ENCODE measurements at places on chromosomes 11 and 22.

GRCh38 chr11:84795698-84796097, 831.4 kb downstream of the DLG2 start:
- no peak for DNase-seq

GRCh38 chr22:44284711-44285110, 28.0 kb downstream of the SHISAL1 start:
- no peak for DNase-seq

DNA sequence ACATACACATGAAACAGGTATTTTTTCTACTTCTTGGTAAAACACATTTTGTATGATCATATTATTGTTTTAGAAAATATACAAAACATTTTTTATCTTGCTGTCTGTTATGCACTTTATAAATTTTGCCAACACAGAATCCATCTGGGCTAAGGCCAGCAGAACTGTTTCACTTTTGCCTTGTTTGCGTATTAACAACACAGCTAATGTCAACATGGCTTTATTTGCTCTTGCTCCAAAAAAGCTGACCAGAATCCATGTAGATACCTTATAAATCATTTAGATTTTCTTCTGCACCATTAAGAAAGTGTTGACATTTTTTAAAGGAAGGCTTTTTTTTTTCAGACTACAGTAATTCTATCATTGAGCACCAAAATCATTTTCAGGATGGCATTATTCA, 58.1 kb upstream of the PGR start:
- no peak for DNase-seq

- no peak for DNase-seq
Measured at GRCh38 chr11:342328-342727, 21.7 kb upstream of the IFITM3 start.

DNA sequence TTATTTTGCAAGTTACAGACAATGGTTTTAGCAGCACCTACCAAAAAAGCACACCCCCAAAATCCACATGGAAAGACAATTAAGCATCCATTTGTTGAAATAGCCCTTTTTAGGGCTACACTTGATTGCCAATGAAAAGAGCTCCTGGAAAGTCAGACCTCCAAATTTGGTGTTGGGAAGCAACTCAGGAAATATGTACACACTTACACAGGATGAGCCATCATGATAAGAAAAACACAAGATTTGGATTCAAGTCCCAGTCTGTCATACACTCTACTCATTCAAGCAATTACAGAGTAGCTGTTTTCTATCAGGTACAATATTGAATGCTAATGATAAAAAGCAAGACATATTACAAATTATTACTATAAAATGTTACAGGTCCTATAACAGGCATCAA, 31.5 kb downstream of the FAM168A start:
- no peak for DNase-seq

All from head of caudate nucleus (tissue), 42 donors.